ENCODE measurements at places on chromosomes 16 and 17. TPM values are rescaled to one million over a fixed set of nuclear protein-coding genes. Genes with fewer than 3 reads are reported as not detected.

Gene CBX2
- total RNA-seq = 5.1 TPM

Gene TIGD7
- 2.0 TPM for total RNA-seq

Gene XYLT1
- total RNA-seq = 20.1 TPM

Gene C17orf50
- total RNA-seq = not detected

DNA sequence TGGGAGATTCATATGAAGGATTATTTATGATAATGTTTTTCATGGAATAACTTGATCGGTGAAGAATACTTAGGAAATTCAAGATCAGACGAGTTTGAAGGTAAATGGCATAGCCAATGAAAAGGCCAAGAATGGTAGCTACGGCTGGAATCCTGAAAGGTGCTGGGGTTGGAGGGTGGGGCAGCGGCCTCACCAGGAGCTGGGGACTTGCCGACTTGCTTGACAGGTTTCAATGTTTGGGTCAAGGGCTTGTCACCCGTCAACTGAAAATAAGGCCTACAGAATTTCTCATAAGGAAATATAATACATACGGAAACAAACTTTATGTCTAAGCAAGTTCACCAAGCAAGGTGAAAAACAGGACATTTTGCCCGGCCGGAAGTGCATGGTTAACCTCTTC, 9.9 kb downstream of the CRYM start:
- no peaks in the 10 kb centered on the region for H3K4me1 ChIP-seq
- H3K36me3 ChIP-seq = no peaks in the 10 kb centered on the region
- peaks cover 12% of the 10 kb centered on the region for H3K27me3 ChIP-seq
- H3K27ac ChIP-seq = no peak overlapping the region
- H3K4me3 ChIP-seq = no peak overlapping the region

- no peak for DNase-seq
- H3K27ac ChIP-seq = no peak overlapping the region
- peaks cover 8% of the 10 kb centered on the region for H3K27me3 ChIP-seq
- peaks cover 6% of the 10 kb centered on the region for H3K4me1 ChIP-seq
These were observed 212.2 kb upstream of the ZNF469 start for GRCh38 chr16:88170528-88170991.

GRCh38 chr16:85524365-85524629, 88.8 kb upstream of the GSE1 start:
- H3K4me1 ChIP-seq = no peaks in the 10 kb centered on the region
- H3K36me3 ChIP-seq = no peaks in the 10 kb centered on the region
- no peak overlapping the region for H3K4me3 ChIP-seq
- no peak overlapping the region for H3K27ac ChIP-seq
- no peak for DNase-seq
- H3K27me3 ChIP-seq = peaks cover 2% of the 10 kb centered on the region

GRCh38 chr17:81137248-81137647, 28.1 kb upstream of the PVALEF start:
- DNase-seq = no peak
- no peaks in the 10 kb centered on the region for H3K27me3 ChIP-seq
- H3K4me1 ChIP-seq = no peaks in the 10 kb centered on the region
- H3K4me3 ChIP-seq = no peak overlapping the region

DNA sequence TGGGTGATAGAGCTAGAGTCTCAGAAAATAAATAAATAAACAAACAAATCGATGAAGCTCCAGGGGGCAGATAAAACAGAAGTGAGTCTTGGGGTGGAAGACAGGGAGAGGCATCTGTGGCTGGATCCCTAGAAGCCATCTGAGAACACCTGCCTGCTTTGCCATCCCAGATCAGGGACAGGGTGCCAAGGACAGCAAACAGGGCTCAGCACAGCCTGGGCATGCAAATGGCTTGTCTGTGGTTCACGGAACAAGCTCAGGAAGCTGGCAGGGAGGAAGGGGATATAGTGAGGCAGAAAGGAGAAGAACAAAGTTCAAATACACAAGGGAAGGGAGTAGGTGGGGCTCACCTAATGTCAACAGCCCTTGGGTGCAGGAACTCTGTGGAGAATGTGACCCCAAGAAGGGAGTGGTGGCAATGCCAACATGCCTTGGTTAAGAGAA, 27.5 kb downstream of the TRIM25 start:
- H3K27me3 ChIP-seq = no peaks in the 10 kb centered on the region
- H3K4me3 ChIP-seq = no peak overlapping the region
- peaks cover 39% of the 10 kb centered on the region for H3K36me3 ChIP-seq
- DNase-seq = no peak
- peaks cover 6% of the 10 kb centered on the region for H3K4me1 ChIP-seq

DNA sequence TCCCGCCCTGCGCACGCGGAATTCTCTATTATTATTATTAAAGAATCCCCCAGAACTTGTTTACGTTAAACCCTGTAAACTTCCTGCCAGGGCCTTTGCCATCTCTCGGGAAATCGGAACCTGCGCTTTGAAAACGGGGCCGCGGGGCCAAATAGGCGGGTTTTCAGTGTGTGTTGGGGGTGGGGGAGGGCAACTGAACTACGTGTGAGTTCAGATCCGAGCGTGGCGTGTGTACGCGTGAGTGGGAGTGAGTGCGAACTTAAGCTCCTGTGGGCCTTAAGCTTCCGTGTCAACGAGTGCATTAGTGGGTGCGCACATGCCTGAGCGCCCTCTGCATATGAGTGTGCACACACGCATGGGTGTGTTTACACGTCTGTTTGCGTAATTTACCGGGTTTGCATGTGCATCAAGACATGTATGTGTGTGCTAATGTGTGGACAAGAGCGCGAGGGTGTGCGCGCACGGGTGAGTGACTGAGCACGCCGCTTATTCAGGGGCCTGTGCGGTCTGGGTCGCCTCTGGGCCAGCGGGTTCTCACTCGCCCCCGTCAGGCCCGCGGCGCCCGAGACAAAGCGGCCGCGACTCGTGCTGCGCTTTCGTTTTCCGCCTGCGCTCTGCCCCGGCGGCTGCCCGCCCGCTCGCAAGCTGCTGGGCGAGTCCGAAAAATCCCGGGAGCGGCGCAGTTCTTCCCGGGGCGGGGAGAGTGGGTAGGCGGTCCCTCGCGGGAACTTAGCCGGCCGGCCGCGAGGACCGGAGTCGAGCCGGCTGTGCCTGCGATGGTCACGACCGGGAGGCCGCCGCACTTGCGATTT, 1.2 kb upstream of the FOXF1 start:
- peaks cover 62% of the 10 kb centered on the region for H3K27me3 ChIP-seq
- H3K4me1 ChIP-seq = peaks cover 32% of the 10 kb centered on the region
- H3K27ac ChIP-seq = peak overlapping the region; percentile 85
- peak overlapping the region; percentile 76 for H3K4me3 ChIP-seq
- H3K36me3 ChIP-seq = peaks cover 3% of the 10 kb centered on the region

DNA sequence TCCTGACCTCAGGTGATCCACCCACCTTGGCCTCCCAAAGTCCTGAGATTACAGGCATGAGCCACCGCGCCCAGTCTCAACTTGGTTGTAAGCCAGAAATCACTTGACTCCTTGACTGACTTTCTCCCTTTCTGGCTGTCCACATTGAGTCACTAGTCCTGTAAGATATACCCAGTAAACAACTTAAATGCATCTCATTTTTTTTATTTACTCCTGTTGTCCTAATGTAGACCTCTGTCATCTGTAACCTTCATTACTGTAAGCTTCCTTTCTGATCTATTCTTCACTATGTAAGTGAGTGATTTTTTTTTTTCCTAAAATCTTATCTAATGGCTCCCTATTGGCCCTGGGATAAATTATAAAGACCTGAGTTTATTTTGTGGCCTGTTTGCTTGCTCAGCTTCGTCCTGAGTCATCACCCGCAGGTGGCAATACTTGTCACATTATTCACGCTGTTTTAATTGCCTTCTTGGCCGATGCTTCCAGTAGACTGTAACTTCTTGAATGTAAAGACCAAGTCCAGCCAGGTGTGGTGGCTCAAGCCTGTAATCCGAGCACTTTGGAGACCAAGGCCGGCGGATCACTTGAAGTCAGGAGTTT, 41.0 kb downstream of the PAFAH1B1 start:
- H3K4me1 ChIP-seq = peaks cover 39% of the 10 kb centered on the region
- no peak for DNase-seq
- H3K27ac ChIP-seq = no peak overlapping the region
- H3K4me3 ChIP-seq = no peak overlapping the region
- no peaks in the 10 kb centered on the region for H3K27me3 ChIP-seq
- H3K36me3 ChIP-seq = peaks cover 18% of the 10 kb centered on the region

GRCh38 chr17:71315568-71315967, 805.3 kb upstream of the SOX9 start:
- H3K27ac ChIP-seq = no peak overlapping the region
- H3K36me3 ChIP-seq = no peaks in the 10 kb centered on the region
- no peak overlapping the region for H3K4me3 ChIP-seq
- H3K27me3 ChIP-seq = no peaks in the 10 kb centered on the region
- H3K4me1 ChIP-seq = no peaks in the 10 kb centered on the region
- DNase-seq = no peak

GRCh38 chr16:84031556-84031955, 11.0 kb downstream of the SLC38A8 start:
- peaks cover 5% of the 10 kb centered on the region for H3K27me3 ChIP-seq
- H3K36me3 ChIP-seq = no peaks in the 10 kb centered on the region
- H3K4me3 ChIP-seq = no peak overlapping the region

DNA sequence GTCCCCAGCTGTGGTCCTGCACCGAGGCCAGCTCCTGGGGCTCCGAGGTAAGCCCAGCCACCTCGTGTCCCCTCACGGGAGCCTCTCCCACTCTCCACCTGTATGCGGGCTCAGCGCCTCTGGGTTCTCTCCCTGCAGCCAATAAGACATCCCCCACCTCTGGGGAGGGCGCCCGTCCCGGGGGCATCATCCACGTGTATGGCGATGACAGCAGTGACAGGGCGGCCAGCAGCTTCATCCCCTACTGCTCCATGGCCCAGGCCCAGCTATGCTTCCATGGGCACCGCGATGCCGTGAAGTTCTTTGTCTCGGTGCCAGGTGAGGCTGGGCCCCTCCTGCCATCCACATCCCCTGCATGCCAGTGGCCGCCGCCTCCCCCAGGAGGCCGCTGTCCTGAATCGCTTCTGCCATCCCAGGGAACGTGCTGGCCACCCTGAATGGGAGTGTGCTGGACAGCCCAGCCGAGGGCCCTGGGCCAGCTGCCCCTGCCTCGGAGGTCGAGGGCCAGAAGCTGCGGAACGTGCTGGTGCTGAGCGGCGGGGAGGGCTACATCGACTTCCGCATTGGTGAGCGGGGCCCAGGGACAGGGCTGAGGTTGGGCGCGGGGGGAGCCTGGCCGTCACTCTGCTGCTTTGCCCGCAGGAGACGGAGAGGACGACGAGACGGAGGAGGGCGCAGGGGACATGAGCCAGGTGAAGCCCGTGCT, 3.1 kb downstream of the NME3 start:
- no peak overlapping the region for H3K4me3 ChIP-seq
- H3K27me3 ChIP-seq = no peaks in the 10 kb centered on the region
- H3K27ac ChIP-seq = no peak overlapping the region
- DNase-seq = no peak
- peaks cover 8% of the 10 kb centered on the region for H3K4me1 ChIP-seq
